ENCODE measurements at places on chromosomes 11 and 22. TPM values are rescaled to one million over a fixed set of nuclear protein-coding genes. Genes with fewer than 3 reads are reported as not detected.
A peak's percentile ranks its signal among the peaks of the same experiment; 100 is the strongest.

GRCh38 chr11:70290361-70291065 is 20.0 kb downstream of the PPFIA1 start:
- DNase-seq: no peak

- DNase-seq: no peak
Observed at GRCh38 chr11:111258046-111258445, 12.5 kb downstream of the POU2AF2 start.

DNA sequence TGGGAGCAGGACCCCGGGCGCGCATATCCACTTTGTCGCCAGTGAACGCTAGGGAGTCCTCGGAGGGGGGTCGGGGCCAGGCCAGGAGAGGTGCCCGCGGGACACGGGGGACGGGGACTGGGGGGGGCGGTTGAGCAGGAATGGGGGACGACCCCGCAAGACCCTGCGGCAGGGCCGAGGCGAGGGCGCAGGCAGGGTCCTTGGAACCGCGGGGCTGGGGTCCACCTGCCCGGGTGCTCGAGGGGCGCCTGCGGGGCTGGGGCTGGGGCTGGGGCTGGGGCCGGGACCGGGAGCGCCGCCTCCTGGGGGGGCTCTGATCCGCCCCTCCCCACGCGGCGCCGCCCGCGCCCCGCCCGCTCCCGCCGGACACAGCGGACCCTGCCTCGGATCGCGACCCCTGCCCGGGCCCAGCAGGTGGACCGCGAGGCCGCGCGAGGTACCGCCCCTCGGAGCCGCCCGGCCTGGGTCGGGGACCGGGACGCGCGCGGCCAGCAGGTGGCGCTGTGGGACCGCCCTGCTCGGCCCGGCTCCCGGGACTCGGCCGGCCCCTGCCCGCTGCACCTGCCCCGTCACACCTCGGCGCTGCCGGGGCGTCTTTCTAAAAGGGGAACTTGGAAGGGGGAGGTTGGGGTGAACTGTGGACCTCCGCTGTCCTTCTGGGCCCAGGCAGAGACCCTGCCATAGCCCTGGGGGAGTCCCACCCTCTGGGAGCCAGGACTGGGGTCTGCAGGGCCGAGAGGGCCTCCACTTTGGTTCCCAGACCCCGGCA is 11.0 kb downstream of the CRELD2 start:
- peak; percentile 75 for DNase-seq

DNA sequence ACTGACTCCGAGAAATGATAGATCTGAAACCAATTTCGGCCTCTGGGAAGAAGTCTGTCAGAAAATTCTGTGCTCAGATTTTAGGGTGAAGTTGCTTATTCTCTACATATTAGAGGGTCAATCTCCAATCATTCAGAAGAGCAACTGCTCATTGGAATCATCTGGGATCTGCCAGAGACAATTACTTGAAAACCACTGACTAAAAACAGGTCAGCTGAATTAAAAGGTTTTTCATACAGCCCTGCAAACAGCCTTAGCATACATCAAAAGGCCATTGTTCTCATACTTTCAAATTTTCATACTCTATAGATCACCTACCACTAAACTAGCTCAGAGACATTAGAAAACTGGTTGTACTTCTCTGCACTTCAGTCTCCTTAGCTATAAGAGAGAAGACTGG is 289.7 kb upstream of the PITPNB start:
- no peak for DNase-seq

GRCh38 chr11:33507356-33507755 is 193.3 kb downstream of the C11orf91 start:
- DNase-seq: no peak

Gene SERPING1
- 31.7 TPM for total RNA-seq

Gene PLEKHB1
- 42.7 TPM for total RNA-seq

Gene HIC2
- total RNA-seq: 44.3 TPM

Gene SYT8
- not detected for total RNA-seq
